ENCODE measurements at places on chromosomes 5 and 9.

- DNase-seq: no peak
Measured at GRCh38 chr5:139241139-139241538, 43.0 kb upstream of the SIL1 start.

DNA sequence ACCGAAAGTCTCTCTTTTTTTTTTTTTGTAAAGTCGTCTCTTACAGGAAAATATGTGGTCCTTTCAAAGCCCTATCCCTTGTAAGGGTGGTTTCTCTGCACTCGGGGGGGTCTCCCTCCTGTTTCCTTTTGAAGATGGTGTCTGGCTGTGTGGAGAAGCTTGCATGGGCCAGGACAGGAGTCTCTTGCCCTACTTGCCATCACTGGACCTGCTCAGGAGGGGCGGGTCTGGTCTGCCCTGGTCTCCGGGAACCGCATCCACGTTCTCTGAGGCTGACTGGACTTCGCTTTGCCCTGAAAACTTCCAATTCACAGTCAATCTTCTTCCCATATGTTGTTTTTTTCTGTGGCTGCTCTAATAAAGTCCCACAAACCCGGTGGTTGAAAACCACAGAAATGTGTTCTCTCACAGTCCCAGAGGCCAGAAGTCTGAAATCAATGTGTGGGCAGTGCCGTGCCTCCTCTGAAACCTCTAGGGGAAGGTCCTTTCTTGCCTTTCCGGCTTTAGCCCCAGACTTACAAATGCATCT is 92.9 kb upstream of the IER5L start:
- DNase-seq: no peak

GRCh38 chr9:131423171-131423581 is 29.3 kb downstream of the PRRC2B start:
- DNase-seq: no peak

DNA sequence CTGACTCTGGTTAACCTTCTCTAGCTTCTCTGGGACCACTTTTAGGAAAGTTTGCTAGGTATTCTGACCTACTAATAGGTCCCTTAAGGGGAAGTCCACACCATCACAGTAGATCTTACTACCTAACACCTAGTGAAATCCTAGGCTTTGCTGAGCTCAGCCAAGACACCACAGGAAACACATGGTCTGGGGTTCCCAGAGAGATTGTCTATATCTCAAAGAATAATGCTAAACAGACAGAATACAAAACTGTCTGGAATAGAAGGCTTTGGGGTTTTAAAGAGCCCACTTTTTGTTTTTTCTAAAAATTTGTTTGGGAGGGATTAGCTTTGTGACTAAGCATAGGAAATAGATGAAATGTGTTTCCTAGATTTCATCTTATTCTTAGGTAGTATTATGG is 395.1 kb downstream of the ARHGEF28 start:
- no peak for DNase-seq

- DNase-seq: no peak
Measured at GRCh38 chr5:122145906-122146305, 16.6 kb downstream of the ZNF474 start.

DNA sequence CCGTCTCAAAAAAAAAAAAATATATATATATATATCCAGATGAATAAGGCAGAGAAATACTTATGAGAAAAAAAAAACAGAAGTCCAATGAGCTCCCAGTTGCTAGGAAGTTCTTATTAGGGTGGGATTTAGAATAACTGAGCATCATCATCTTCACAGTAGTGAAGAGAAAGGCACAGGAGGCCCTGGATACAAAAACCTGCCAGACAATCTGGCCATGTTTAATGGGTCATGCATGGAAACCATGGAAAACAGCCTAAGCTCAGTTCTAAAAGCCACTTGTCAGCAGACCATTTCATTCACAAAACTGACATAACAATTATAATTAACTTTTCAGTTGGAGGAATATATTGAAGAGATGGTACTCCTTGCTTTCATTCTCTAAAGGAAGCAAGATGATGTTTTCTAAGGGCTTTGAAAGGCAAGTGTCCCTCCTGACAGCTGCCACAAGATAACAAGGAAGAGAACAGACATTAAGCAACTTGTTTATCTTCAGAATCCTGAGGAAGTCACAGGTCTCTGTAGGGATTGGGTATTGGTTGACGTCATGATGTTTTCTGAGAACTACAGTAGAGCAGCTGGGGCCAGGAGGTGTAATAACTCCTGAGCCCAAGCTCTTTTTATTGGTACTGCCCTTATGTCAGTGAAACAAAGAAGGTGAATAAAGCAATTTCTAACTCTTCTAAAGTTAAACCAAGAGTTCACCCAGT is 463.1 kb downstream of the DMAC1 start:
- no peak for DNase-seq

- peak; percentile 3 for DNase-seq
Measured at GRCh38 chr9:128787659-128788058, 606 bp downstream of the TBC1D13 start.

DNA sequence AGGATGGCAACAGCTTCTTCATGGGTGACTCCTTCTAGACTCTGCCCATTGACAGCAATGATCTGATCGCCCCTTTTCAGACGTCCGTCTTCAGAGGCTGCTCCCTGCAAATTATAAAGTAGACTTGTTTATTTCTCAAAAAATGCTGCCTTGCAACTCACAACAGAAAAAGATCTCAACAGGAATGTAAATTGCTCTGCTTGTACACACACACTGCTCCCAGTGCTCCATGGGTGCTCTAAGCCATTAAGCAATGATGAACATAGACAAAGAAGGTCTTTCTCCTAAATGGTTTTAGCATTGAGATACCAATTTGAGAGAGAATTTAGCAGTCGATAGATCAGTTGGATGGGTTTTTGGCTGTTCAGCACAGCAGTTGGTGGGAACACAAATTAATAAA is 172.5 kb downstream of the MPDZ start:
- no peak for DNase-seq

DNA sequence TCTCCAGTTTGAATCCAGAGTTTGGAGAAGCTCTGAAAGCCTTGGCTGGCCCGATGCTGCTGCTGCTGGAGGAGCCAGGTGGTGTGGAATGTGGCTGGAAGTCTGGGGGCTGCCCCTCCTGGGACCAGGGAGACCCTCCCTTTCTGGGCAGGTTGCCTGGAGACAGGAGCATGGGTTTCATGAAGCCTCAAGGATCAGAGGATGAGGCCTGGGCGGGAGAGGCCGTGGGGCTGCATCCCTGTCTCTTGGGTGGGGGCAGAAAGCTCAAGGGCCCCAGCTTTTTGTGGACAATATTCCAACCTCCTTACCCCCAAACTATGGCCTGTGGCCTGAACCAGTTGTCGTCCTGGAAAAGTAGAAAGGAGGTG is 10.1 kb downstream of the FGF18 start:
- DNase-seq: no peak

DNA sequence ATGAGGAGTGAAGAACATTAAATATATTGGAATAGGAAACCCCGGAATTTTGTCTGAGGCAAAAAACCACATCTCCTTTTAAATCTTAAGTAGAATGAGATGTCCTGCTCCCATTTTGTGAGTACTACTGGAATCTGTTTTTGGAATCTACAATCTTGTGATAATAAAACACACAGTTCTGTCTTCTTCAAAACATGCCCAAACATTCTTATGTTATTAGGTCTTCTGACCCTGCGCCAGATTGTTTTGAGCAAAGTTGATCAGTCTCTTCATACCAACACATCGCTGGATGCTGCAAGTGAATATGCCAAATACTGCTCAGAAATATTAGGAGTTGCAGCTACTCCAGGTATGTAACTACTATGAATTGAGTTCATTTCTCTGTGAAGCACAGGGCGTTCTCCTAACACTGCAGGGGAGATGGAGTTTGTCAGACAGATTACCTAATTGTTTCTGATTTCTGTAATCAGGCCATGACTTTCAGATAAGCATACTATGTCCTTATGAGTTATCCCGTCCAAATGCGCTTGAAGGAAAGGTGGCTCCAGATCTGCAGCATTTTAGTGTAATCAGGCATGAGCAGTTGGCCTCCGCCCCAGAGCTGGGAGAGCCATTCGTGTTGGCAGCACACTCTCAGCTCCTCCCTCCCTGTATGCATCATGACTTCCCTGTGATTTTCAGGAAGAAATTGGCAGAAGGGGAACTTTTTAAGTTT is 88.0 kb downstream of the NLN start:
- DNase-seq: no peak

DNA sequence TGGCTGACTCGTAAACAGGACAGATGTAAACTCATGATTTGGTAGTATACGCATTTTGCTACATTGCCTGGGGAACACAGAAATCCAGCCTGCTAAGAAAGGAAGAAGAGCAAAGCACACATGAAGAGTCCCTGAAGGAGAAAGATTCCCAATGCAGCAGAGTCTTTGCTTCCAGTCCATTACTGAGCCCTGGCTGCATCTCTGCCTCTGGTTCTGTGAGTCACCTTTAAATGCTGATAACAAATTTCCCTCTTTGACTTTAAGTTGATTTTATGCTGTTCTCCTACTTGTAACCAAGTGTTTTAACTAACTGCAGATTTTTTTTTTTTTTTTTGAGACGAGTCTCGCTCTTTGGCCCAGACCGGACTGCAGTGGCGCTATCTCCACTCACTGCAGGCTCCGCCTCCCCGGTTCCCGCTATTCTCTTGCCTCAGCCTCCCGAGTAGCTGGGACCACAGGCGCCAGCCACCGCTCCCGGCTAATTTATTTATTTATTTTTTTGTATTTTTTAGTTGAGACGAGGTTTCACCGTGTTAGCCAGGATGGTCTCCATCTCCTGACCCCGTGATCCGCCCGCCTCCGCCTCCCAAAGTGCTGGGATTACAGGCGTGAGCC is 8.5 kb upstream of the PRXL2C start:
- DNase-seq: no peak

- no peak for DNase-seq
Measured at GRCh38 chr9:81621785-81622259, 67.5 kb downstream of the TLE1 start.

DNA sequence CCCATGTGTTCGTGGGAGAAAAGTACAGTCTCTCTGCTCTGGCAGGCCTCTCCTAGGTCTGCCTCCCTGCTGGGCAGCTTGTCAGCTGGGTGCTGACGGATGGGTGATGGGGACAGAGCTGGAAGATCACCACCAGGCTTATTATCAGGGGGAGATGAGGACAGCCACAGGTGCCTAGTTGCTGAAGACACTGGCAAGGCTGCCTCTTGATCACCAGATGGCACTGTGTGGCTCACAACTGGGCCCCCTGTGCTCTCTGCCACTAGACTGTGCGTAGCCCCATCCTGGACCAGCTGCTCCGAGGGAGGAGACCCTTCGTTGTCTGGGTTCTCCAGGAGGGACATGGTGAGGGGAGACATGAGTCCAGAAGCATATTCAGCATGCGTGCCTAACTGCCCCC is 73.0 kb downstream of the KIF24 start:
- no peak for DNase-seq

DNA sequence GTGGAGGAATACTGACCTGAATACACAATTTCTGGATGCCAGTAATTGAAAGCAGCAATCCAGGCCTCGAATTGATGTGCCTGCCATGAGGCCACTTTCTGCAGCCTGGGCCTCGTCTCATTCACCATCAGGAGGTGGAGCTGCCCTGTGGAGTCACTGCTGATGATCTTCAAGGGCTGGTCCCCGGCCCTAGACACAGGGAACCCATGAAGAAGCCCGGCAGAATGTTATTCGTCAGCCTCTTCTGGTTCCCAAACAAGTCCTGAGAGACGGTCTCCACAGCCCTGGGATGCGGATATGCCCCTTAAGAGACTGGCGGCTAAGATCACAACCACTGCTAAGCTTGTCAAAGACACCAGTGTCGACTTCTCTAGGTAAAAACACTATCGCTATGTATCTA is 4.5 kb downstream of the DPH7 start:
- DNase-seq: no peak

- no peak for DNase-seq
Measured at GRCh38 chr9:13284011-13284410, 4.5 kb upstream of the MPDZ start.

- DNase-seq: no peak
Measured at GRCh38 chr9:83665580-83666200, 42.1 kb downstream of the UBQLN1 start.

- no peak for DNase-seq
Measured at GRCh38 chr9:108671794-108672193, 184.0 kb downstream of the ACTL7B start.

GRCh38 chr9:133637451-133638055 is 1.4 kb downstream of the DBH start:
- DNase-seq: no peak

- DNase-seq: no peak
Measured at GRCh38 chr9:81375187-81376100, 313.9 kb downstream of the TLE1 start.

DNA sequence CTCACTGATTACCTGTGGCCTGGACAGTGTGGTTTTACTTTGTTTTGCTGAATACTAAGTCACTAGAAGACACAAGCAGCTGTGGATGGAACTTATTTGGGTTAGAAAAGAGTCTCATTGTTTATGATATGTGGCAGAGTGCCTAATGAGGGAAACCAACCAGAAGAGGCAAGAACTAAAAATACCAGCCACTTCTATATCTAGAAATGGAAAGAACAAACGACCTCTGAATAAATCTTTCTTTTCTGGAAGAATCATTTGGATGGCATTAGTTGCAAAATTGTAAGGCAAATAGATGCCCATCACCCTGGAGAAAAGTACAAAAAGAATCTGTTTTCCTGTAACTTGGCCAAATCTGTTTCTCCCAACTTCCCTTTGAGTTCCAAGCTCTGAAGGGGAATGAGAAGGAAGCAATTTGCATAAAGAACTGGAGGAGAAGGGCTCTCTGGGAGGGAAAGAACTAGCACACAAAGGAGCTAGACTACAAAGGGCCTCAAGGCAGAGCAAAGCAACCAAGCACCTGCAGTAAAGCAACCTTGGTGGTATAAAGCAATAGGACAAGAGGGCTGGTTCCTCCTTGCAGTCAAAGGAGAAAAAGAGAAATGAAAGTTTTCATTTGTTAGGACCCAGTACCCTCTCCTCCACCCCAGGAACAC is 455.4 kb downstream of the CAAP1 start:
- DNase-seq: no peak

GRCh38 chr9:122336189-122336588 is 34.6 kb upstream of the PTGS1 start:
- no peak for DNase-seq

DNA sequence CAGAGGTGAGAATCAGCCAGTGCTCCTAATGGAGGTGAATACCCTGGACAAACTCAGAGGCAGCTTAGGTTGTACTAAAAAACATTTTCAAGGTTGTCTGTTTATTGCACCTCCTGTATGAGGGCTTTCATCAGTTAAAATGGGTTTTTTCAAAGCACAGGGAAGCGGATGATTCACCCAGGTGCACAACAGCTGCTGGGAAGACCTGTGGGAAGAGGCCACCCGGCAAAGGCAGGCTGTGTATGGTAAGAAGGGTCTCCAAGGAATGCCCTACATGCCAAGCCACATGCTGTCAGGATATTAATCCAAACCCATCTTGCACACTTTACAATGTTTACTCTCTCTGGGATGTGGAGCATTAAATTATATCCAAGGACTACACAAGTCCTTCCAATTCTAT is 14.7 kb downstream of the SIL1 start:
- no peak for DNase-seq

GRCh38 chr5:82413302-82414040 is 135.3 kb upstream of the RPS23 start:
- DNase-seq: no peak

- DNase-seq: no peak
Measured at GRCh38 chr9:15235658-15236057, 71.4 kb downstream of the TTC39B start.

- no peak for DNase-seq
Measured at GRCh38 chr5:171965745-171966144, 40.7 kb downstream of the FBXW11 start.
